ENCODE measurements at places on chromosomes 4 and X.
A peak's percentile ranks its signal among the peaks of the same experiment; 100 is the strongest.

- DNase-seq = no peak
Observed at GRCh38 chr4:121380776-121381462, at the start of gene QRFPR. Gene QRFPR (minus strand): TSS chr4:121381018. CDS start chr4:121380647, 371 bp downstream.

GRCh38 chr4:123786920-123787319 lies 390.3 kb downstream of the SPRY1 start:
- no peak for DNase-seq

- DNase-seq = no peak
Observed at GRCh38 chr4:150940123-150940522, 75.0 kb downstream of the LRBA start.

DNA sequence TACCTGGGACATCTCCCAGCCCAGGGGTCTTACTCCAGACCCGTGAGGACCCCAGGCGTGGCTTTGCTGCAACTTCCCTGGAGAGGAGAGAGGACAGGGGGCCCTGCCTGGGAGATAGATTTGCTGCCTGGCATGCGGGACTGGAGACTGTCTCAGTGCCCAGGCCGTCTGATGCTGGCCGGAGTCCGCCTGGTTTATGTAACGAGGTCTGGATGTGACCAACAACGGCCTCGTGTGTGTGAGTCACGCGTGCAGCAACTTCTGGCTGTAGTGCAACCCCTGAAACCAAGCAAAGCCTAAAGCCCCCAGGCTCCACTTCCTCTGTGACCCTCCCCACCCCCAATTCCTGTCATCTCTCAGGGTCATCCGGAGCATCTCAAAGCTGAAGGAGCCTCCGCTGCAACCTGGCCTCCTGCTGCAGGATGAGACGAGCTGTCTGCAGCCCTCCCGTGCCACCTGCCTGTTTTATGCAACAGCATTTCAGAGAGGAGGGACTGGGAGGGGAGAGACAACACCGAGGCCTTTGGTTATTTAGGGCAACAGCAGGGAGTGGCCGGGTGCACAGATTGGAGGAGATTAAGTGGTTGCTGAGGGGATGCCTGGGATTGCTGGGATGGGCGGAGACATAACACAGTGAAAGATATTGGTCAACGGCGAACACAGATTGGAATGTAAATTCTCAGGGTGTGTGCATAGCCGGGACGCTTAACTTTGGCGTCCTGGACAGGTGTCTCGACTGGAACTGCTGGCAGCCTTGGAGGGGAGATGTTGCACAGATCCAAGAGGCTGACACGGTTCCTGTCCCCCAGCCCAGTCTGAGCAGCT lies 16.0 kb downstream of the XG start:
- DNase-seq = peak; percentile 88

DNA sequence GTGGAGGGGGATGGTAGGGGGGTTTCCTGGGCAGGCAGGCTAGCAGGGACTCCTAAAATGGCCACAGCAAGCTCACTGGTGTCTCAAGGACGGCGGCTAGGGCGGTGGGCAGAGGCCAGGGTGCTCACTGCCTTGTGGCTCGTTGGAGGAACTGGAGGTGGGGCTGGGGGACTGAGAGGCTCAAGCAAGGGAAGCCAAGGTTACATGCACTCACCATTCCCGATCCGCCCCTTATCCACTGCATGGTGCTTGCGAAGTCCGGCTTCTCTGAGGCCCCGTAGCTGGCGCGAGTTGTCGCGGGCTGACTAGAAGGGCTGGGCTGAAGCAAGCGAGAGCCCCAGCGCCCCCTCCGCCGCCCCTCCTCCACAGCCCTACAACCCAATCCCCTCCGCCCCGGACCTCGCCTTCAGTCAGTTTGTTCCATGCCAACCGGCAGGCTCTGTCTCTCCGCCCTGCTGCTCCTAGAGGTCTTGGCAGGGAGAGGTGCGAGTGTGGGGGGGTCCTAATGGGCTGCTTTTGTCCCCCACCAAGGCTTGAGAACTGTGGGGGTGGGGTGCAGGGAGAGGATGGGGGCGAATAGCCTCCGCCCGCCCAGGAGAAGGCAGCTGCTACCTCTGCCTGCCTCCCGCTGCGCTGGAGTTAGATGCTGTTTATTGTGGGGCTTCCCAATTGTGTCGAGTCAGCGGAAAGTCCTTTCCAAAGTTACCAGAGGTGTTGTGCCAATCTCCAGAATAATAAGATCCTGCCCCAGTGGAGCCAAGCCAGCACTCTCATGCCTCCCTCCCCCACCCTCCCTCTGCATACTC lies at the start of gene ARHGEF9:
Gene ARHGEF9, minus strand, starts transcription at position 313 of the 806 bp plus-strand sequence. Its CDS starts 69 bp downstream, at position 244.
- no peak for DNase-seq

DNA sequence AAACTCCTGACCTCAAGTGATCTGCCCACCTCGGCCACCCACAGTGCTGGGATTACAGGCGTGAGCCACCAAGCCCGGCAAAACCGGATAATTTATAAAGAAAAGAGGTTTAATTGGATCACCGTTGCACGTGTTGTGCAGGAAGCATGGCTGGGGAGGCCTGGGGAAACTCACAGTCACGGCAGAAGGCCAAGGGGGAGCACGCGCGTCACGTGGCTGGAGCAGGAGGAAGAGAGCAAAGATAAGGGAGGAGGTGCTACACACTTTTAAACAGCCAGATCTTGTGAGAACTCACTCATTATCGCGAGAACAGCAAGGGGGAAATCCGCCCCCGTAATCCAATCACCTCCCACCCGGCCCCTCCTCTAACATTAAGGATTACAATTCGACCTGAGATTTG lies 177.9 kb upstream of the TENM3 start:
- DNase-seq = no peak

GRCh38 chr4:184402239-184402638 lies 72.1 kb downstream of the IRF2 start:
- no peak for DNase-seq

- no peak for DNase-seq
Observed at GRCh38 chr4:54852054-54852453, 194.3 kb downstream of the KIT start.

DNA sequence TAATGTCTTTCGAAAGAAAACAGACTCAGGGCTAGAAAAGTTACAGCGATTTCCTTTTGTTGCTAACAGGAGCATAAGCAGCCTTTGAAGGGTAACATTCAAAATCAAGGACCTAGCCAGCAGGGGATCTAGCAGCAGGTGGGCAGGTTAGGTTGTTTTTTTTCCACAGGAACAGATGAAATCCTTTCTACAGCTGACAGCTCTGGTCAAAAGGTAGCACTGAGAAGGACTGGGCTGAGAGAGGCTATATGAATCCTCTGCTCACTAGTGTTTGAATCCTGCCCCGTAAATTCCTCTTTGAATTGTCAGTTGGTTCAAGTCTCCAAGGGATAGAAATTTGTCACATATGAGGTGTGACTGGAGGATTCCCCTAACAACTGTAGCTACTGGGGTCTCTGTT lies 188.2 kb downstream of the SH2D1A start:
- DNase-seq = no peak

- no peak for DNase-seq
Observed at GRCh38 chr4:139768896-139769295, 103.3 kb downstream of the MGST2 start.

GRCh38 chrX:38774249-38774648 lies 27.0 kb upstream of the MID1IP1 start:
- no peak for DNase-seq

- no peak for DNase-seq
Observed at GRCh38 chr4:184588893-184589292, 60.4 kb downstream of the CASP3 start.

GRCh38 chr4:182918791-182919302 lies 1.7 kb upstream of the DCTD start:
- DNase-seq = no peak

DNA sequence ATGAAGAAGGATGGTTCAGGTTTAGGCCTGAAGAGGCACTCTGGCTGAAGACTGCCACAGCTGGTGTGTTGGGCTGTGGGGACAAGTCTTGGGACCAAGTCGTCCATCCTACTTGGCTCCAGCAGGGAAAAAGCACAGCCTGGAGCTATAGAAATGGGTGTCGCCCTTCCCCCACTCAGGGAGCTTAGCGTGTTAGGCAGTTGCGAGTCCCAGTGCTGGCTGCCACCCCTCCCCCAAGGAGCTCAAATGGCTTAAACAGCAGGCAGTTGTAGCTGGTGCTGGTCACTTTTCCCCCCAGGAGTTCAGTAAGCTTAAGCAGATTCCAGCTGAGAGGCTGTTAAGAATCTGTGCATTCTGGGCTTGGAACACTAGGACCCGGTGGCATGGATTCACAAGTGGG lies 319.5 kb upstream of the POF1B start:
- no peak for DNase-seq

DNA sequence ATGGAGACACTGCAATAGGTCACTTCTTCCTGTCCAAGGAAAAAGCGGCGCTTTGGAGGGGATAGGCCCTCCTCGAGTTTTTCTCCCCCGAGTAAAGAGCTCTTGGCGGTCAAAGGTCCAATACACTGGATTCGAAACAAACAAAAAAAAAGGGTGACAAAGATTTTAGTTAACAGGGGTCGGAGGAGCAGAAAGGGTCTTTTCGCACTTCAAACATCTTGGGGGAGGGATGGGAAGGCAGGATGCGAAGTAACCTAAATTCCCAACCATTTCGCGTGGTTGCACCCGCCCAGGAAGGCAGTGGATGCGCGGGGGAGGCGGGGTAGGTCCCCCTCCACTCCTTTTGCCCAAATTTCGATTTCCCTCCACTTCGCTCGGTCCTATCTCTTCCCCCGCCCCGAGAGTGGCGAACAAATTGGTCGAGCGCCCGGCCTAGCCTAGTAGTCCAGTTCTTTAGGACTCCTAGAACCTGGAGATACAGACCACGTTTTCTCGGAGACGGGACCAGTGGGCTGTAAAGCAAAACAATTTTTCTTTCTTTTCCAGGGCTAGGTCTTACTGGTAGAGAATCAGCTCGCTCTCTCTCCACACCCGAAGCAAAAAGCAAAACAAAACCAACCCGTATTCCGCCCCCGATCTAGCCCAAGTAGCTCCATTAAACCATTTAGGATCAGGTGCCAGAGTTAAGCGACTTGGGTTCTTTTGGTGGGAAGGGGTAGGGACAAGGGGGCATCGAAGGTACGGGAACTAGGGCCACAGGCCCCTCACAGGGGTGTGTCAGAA lies 2.0 kb upstream of the STAG2 start:
- peak; percentile 78 for DNase-seq

GRCh38 chrX:149512225-149512885 lies 7.2 kb upstream of the IDS start:
- no peak for DNase-seq

GRCh38 chrX:31245714-31246113 lies 173.9 kb upstream of the FTHL17 start:
- DNase-seq = no peak

GRCh38 chrX:54482839-54483593 lies 13.0 kb downstream of the FGD1 start:
- DNase-seq = no peak

DNA sequence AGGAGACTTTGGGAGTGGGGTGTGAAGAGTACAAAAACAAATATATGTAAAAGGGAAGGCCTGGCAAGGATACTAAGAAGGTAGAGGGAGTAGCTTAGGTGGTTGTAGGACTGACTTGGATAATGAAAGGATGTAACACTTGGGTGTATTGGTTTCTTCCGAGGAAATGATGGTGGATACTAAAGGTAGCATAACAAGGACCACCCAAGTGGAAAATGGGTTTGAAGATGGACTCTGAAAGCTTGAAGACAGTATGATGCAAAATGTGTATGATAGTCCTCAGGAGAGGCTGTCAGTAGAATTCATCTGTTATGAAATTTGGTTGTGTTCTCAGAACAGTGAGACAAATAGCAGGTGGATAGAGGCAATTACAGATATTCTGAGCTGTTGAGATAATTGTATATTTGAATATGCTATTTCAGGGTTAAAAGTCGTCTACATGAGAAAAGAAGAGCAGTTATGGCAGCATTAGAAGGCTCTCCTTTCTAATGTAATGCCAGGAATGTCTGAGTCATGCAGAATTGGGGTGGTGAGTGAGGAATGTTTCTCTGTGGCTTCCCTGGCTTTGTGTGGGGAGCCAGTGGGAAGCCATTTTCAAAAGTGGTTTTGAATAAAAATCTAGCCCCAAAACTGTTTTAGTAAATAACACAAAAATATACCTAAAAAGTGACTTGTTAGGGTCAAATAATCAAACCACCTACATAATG lies 75.6 kb downstream of the FHIP1A start:
- DNase-seq = no peak

DNA sequence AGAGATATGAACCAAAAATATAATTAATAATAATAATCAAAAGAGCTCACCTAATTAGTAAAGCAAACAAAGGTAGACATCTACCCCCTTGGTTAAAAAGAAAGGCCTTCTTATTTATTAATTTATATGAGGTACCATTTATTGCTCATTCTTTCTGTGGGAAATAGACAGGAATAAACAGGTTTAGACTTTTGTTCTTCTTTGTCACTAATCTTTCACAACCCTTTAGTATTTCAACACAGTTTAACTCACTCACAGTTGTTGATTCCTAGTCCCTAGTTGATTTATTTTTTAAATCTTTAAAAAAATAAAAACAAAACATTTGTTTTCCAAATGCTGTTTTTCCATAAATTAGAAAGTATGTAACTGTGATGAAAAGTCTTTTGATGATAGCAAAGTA lies 5.6 kb downstream of the PPARGC1A start:
- no peak for DNase-seq

DNA sequence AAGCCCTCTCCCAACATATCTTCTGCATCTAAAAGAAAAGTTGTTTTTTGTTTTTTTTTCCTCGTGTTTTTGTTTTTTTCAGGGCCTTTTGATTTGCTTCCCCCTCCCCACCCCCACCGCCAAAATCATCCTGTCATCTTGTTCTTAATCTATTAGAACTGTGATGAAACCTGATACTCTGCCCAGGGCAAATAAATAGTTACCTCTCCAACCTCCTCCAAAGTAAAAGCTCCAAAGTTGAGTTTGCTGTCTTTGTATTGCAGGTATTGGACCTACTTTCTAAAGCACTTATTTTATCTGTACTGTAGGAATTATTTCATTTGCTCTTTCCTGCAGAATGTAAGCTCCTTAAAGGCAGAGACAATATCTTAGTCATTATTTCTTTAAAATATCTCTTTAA lies 172.9 kb downstream of the SOWAHB start:
- DNase-seq = no peak

DNA sequence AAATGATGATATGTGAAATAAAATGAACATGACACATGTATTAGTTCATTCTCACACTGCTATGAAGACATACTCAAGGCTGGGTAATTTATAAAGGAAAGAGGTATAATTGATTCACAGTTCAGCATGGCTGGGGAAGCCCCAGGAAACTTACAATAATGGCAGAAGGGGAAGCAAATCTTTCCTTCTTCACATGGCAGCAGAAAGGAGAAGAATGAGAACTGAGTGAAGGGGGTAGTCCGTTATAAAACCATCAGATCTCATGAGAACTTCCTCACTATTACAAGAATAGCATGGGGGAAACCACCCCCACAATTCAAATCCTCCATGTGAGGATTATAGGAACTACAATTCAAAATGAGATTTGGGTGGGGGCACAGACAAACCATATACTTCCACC lies 243.9 kb upstream of the GYPA start:
- DNase-seq = no peak

DNA sequence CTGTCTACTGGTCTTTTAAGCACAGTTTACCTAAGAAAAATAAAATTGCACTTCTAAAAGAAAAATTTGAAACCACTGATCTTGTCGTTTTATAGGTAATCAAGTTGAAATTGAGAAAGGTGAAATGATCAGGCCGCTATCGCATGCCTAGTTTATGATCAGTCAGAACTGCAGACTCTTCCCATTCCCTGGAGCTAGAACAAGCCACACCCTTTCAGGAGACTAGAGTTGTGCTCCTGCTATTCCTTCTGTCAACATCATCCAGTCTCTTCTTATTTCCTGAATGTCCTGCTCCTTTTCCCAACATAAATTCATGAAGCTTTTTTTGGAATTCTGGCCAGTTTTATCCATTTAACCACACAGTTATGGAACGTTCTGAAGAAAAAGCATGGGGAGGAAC lies 135.1 kb downstream of the SLC7A11 start:
- DNase-seq = no peak

- no peak for DNase-seq
Observed at GRCh38 chrX:28010875-28011274, 29.6 kb upstream of the DCAF8L1 start.

Data from suprapubic skin (tissue), 4 donors.